ENCODE measurements at places on chromosomes 6 and 20. TPM values are rescaled to one million over a fixed set of nuclear protein-coding genes. Genes with fewer than 3 reads are reported as not detected.
A peak's percentile ranks its signal among the peaks of the same experiment; 100 is the strongest.

DNA sequence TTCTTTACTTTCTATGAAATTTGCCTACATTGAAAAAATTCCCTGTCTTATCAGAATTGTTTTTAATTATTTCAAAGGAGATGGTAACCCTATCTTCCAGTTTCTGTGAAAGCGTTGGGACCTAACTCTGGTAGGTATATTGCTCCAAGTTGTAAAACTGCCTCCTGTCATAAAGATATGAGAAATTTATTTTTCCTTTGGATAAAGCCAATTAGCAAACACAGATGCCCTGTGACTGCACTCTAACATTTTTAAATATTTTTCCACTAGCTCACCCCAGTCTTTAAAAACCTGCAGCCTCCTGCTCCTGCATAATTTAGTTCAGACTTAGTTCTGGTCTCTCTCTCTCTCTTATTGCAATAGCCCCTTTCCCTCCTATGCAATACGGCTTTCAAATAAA is 39.0 kb upstream of the CRISP1 start:
- no peak for DNase-seq

DNA sequence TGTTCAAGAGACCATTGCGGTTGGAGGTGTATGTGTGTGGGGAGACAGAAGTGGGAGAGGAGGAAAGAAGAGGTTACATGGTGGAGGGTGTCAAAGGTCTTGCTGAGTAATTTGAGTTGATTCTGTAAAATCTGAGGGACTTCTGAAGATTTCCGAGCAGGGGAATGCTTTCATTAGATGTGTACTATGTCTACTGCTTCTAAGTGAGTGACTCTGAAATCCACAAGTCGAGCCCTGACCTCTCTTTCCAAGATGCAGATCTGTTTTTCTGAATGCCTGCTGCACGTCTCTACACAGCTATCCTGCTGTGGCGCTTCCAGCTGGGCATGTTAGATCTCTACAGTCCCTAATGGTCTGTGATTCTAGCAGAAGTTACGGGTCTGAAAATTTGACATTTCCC is 209.8 kb downstream of the ATXN1 start:
- DNase-seq: no peak

- DNase-seq: no peak
Observed at GRCh38 chr6:109671733-109672132, 19.3 kb downstream of the AK9 start.

DNA sequence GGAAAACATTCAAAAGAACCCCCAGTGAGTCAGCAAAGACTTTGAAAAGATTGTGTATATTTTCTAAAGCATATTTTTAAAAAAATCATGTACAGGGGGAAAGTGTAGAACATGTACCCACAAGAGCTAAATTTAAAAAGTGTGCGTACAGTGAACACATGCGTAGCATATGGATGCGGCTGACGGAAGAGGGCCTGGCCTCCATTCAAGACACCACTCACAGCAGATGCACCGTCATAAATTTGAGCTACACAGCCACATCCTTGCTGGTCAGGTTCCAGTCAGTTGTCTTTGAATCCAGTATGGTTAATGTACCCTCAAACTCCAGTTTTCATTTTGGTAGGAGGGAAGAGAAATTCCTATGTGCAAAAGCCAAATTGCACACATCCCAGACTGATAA is 54.3 kb upstream of the SPACA1 start:
- no peak for DNase-seq

DNA sequence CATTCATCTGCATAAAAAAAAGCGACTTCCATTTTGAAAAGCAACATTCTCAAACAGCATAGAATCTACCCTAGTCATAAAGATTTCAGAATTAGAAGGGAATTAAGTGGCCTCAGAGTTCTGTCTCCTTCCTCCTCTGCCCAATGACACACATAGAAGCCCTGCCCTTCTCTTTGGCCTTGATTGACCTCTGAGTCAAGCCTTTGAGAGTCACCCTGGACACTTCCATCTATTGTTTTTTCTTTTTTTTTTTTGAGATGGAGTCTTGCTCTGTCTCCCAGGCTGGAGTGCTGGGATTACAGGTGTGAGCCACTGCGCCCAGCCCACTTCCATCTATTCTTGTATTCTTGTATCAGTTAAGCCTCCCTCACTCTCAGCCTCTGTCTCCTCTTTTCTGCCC is 44.8 kb upstream of the CTNNBL1 start:
- no peak for DNase-seq

GRCh38 chr20:54794110-54794509 is 318.7 kb downstream of the DOK5 start:
- no peak for DNase-seq

GRCh38 chr6:139409026-139409425 is 34.6 kb upstream of the CITED2 start:
- no peak for DNase-seq

- no peak for DNase-seq
Observed at GRCh38 chr6:328136-328670, 35.9 kb downstream of the DUSP22 start.

GRCh38 chr6:26103141-26103769 is 16.0 kb downstream of the HFE start:
- DNase-seq: no peak

DNA sequence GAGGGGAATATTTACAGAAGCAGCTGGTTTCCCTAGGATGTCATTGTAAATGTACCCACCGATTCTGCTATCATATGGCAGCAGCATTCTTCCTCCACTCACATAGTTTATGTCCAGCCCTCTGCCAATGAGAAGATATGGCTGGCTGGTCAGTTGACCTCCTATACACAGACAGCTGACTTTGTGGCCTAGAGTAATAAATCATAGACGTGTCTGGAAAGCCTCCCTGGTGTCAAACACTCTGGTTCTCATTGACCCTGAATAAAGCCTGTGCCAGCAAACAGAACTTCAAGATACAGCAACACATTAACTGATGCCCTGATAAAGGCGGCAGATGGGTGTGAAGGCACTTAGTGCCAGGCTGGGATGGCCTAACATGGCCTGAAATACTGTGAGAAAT is 52.6 kb downstream of the GPR63 start:
- DNase-seq: no peak

DNA sequence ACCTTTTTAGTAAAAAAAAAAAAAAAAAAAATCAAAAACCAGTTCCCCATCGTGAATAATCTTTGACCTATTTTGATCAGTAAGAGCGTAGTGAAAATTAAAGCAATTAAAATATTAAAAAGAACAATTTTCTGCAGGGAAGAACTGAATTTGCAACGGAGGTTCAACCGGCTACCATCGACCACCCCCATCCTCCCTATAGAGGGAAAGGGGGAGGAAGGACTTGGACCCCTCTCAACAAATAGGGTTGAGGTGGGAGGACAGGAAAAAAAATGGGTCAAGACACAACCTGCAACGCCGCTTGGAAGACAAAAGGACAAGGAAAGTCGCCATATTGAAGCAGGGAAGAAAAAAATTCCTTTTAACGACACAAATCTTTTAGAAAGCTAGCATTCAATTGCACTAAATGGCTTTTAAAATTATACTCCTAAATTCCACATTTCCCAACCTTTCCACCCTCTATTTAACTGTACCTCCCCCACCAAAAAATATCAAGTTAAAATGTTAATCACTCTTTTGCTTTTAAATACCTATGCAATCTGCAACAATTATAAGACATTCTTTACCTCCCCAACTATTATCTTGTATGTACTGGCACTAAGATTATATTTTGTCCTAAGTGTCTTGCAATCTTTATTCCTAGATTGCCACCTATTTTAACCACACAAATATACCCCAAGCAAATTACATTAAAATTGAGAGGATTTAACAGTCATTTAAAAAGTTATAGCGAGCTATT is 1.7 kb downstream of the PPP1R10 start:
- DNase-seq: peak; percentile 49

- DNase-seq: no peak
Observed at GRCh38 chr6:107877968-107878367, 53.9 kb upstream of the SCML4 start.

DNA sequence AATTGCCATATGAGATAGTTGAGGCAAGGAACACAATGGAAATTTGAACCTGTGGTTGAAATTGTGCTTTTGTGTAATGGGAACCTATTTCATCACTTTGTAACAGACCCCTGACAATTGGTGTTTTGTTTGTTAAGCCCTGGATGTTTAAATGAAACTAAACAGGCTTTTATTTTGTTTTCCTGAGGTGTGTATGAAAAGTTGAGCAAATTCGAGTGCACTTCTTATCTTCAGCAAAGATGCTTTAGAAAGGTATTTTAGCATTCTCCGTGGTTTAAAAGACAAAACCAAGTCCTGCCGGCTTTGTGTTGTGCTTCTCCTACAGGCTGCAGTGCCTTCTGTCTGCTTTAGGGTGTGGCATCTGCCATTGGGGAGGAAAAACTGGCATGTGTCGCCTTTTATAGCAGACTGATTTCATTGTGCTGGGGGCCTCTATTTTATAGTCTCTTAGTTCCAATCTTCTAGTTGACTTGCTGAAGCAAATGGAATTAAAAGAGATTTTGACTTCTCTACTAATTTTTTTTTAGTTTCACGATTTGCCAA is 2.2 kb upstream of the ARID1B start:
- no peak for DNase-seq

- no peak for DNase-seq
Observed at GRCh38 chr6:166936079-166936787, 20.1 kb downstream of the RNASET2 start.

DNA sequence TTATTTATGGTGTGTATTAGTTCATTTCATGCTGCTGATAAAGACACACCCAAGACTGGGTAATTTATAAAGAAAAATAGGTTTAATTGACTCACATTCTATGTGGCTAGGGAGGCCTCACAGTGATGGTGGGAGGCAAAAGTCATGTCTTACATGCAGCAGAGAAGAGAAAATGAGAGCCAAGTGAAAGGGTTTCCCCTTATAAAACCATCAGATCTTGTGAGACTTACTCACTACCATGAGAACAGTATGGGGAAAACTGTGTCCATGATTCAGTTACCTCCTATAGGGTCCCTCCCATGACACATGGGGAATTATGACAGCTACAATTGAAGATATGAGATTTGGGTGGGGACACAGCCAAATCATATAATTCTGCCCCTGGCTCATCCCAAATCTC is 150.0 kb upstream of the AHI1 start:
- DNase-seq: no peak

DNA sequence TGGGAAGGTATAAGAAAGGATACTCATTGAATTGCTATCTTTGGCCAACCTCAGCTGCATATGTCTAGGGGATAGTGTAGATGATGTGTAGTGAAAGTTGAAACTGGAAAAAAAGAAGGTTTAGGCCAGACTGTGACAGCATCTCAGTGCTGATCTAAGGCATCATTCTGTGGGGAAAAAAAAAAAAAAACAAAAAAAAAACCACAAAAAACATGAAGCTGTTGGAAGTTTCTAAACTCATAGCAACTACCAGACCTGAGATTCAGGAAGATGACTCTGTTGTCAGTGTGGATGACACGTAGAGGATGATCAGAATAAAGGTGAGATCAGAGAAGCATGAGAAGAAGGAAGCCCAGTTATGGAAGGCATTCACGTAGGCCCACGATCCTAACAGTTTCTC is 100.8 kb upstream of the CNKSR3 start:
- no peak for DNase-seq

- DNase-seq: no peak
Observed at GRCh38 chr6:18166312-18167036, 11.3 kb downstream of the KDM1B start.

DNA sequence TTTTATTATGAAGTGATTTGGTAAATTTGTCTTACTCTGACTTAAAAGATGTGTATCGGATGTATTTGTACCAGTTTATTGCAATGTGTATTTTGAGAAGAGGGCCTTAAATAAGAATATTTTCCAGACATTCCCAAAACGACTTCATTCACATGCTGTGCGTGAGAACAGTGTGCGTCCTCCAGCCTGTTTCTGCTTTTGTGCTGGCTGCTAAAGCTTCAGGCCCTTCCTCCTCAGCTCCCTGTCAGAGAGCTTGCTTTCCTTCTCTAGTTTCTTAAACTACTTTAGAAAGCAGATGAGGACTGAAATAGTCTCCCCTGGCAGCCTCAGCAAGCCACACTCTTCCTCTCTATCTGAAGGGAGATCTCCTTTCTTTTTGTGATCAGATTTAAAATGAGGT is 157.8 kb downstream of the SAMD5 start:
- no peak for DNase-seq

DNA sequence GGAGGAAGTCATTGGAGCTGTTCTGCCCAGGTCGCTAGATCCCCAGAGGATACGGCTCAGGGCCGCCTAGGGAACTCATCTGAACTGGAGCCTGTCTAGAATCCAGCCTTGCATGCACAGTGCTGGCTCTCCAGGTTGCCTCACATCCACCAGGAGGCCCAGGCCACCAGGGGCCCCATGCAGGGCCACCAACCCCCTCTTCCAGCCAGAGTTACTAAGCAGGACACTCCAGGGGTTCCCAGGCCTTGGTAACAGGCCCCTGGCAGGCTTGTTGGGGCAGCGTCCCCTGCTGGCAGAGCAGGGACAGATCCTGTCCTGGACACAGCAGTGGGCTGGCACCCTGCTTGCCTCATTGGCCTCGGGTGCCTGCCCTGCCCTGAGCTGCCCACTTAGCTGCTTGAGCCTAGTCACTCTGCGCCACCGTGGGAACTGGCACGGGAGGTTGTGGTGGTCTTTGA is 35.3 kb downstream of the EFCAB8 start:
- DNase-seq: no peak

DNA sequence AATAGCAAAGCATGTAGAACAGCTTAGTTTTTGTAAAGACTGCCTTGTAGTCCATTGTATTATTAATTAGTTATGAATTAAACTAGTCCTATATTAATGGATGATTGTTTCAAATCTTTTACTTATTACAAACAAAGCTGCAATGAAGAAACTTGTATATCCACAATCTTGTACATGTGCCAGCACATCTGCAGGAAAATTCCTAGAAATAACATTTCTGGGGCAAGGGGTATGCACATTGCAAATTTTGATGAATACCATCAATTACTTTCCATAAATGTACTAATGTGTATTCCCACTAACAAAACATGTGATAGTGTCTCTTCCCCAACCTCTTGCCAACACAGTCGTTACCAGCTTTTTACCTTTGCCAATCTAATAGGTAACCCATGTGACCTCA is 73.6 kb upstream of the AKAP12 start:
- no peak for DNase-seq

DNA sequence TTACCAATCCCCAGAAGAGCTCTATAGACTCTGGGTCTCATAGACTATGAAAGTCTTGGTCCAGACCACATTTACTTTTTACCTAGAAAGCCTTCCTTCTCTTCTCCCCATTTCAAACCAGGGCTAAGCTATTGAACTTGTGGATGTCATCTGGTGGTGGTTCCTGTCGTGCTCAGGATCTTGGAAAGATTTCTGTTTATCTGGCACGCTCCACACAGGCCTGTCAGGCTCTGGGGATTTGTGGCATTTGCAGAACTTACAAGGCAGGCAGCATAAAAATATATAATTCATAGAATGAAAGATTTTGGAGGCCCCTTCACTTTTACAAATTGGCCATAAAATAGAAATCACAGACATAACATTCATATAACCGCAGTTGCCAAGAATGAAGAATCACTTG is 188.1 kb downstream of the UST start:
- DNase-seq: no peak

The ASF1A gene
- total RNA-seq: 41.4 TPM

The ZHX3 gene
- total RNA-seq: 4.2 TPM

The SNX21 gene
- total RNA-seq: 3.0 TPM

The HECA gene
- total RNA-seq: 29.7 TPM

The CEP85L gene
- total RNA-seq: 44.3 TPM
